ENCODE measurements at places on chromosomes 3 and 15. TPM values are rescaled to one million over a fixed set of nuclear protein-coding genes. Genes with fewer than 3 reads are reported as not detected.

- no peak for DNase-seq
These were observed 80.7 kb downstream of the AAGAB start for GRCh38 chr15:67173786-67174185.

GRCh38 chr15:33093222-33093621 lies 101.3 kb downstream of the FMN1 start:
- no peak for DNase-seq

GRCh38 chr15:67720556-67721175 lies 104.6 kb upstream of the SKOR1 start:
- no peak for DNase-seq

DNA sequence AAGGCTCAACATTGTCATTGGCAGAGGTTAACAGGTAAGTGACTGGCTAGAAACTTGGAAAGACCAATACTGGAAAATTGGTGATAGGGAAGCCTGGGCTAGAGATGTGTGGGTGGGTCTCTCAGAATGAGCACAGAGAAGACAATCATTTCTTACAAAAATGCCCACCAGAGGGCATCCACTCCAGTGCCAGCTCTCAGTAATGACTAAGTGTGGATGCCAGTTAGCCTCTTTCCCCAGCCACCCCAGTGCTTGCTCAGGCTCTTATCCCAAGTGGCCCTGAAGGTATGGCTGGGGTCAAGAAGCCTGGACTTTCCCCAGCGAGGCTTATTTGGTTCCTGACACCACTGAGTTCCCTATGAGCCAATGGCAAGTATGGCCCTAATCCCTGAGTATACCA lies 115.9 kb upstream of the ST8SIA2 start:
- no peak for DNase-seq

GRCh38 chr3:114884213-114884923 lies 262.7 kb downstream of the ZBTB20 start:
- no peak for DNase-seq

GRCh38 chr15:70976851-70977250 lies 84.2 kb downstream of the LRRC49 start:
- DNase-seq: no peak

DNA sequence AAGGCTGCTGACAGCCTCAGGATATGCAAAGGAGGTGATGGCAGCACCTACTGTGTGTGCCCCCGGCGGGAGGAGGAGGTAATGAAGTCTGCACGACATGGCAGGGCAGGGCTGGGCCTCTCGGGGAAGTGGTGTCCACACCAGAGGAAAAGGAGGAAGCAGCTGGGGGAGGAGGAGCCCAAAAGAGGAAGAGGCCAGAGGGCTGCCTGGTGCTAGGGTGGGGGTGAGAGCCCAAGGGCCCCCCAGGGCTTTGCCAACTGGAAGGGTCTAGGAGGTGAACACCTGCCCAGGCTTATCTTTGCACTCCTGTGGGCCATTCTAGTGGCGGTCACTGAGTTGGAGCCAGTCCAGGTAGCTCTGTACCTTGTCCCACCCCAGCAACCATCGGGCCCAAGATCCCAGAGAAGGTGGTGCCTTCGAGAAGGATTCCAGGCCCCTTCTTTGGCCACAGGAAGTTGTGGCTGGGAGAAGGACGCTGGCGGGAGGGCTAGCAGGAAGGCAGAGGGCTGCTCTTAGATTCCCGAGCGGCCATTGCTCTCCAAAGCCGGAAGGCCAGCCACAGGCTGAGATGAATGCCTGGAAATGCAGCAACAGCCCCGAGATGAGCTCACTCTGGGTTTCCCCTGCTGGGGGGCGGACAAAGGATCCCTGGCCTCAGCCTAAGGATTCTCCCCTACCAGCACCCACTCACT lies 7.0 kb downstream of the GNAI2 start:
- no peak for DNase-seq

GRCh38 chr15:89498574-89498906 lies 2.2 kb upstream of the RHCG start:
- DNase-seq: no peak

DNA sequence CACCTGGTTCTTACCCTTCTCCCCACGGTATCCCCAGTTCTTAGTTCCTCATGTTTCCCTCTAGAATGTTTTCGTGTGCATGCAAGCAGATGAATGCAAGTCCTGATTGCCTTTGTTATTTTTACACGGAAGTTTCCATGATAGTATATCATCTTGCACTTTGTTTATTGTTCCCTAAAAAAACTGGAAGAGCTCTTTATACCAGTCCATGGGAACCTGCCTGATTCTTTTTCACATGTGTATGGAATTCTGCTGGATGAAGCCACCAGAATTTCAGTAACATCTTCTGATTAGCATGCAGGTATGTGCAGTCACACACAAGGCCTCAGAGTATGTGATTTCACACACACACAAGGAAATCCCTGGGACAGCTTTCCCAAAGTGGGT lies 16.0 kb upstream of the LRRK1 start:
- no peak for DNase-seq

DNA sequence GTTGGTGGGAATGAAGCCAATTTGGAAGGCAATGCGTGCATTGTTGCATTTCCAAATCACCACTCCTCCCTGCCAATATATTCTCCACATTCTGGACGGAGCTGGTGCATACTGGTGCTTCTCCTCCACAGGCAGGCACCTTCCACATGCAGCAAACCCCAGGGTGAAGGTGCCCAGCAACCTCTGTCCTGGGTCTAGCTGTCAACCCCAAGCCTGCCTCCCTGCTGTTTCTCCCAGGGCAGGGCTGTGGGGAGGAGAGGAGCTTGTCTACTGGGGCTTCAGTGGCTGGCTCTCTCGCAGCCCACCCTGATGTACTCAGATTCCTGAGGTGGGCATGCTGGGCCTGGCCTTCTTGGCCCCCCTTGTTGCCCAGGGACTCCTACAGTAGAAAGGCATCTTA lies 20.1 kb downstream of the GASK1A start:
- DNase-seq: no peak

DNA sequence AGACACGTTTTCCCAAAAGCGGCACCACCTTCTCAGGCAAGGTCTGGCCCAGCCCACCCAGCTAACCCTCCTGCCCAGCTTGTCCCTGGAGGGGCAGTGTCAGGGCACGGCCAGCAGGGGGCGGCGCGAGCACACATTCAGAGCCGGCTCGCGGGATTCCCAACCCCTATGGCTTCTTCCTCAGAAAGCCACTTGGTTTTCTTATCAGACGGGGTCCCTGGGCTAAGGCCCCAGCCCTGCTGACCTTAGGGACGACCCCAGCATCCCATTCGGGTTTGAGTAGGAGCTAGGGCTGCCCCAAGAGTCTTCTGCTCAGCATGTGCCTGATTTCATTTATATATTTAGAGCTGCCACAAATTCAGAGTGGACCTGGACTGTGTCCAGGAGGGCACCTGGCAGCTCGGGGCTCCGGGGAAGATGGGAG lies 14.5 kb downstream of the RLBP1 start:
- peak; percentile 82 for DNase-seq

- DNase-seq: no peak
These were observed 185.6 kb upstream of the MRPL3 start for GRCh38 chr3:131688370-131688769.

DNA sequence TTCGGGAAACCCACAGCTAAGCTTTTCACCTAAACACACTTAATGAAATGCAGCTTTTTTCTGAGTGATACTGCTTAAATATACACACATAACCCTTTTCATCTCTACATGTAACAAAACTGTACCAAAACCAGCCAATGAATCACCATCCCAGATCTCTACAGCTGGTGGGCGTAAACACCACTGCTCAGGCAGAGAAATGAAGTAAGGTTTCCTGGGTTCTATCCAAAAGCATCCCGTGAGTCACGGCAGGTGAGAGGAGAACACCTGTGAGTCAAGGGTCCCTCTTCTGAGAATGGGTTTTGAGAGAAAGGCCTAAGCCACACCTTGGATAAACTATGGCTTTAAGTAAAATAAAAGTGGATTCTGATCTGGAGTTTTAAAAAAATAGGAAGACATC lies 2.6 kb downstream of the CLDN1 start:
- DNase-seq: no peak

DNA sequence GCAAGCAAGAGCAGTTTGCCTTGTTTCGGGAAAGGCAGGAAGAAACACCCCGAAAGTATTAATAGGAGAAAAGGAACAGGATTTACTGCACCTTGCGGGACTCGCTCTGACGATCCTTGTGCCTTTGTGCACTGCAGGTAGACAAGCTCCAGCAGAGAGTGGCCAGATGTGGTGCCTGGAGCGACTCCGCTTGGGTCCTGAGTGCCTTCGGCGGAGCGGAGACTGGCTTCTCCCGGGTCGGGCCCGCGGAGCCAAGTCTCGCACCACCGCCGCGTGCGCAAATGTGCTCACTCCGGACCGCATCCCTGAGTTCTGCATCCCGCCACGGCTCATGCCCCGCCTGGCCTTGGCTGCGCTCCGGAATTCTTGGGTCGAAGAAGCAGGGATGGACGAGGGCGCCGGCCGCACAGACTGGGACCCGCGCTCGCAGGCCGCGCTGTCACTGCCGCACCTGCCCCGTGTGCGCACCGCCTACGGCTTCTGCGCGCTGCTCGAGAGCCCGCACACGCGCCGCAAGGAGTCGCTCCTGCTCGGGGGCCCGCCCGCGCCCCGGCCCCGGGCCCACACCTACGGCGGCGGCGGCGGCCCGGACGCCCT lies 769 bp downstream of the C2CD4A start:
- peak; percentile 50 for DNase-seq

DNA sequence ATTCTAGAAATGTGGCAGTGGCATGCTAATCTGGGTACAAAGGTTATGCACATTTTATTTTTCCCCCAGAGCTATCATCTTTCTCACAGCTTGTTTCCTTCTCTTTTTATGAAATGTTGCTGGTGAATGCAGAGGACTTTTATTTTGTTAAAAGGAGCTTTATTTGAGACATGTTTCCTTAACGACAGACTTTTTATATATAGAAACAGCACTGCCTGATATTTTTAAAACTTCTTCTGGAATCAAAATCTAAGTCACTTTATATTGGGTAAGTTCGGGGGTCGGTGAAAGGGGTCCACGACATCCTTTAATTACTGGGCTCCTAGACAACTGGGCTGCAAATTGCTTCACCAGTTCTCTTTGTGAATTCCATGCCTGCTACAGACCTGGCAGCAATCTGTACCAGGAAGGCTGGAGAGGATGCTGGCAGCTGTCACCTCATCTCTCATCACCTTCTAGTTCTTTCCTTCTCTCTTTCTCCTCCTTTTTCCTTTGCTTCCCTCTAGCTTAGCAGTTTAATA lies 464.7 kb downstream of the PDCD6IP start:
- no peak for DNase-seq

DNA sequence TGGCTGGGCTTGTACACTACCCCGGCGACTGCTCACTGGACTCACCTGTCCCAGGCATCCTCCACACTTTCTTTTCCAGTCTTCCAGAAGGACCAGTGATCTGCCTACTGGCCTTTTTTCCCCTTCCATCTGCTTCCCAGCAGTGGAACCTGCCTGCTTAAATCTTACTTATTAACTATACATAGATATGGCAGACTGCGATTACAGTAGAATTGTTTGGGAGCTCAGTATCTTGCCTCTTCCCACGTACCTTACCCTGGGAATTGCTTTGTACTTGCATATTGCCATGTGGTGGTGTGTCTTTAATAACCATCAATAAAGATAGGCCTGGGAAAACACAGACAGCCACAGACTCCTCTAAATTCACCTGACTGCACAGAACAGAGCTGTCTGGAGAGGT lies 11.8 kb upstream of the HES1 start:
- no peak for DNase-seq

DNA sequence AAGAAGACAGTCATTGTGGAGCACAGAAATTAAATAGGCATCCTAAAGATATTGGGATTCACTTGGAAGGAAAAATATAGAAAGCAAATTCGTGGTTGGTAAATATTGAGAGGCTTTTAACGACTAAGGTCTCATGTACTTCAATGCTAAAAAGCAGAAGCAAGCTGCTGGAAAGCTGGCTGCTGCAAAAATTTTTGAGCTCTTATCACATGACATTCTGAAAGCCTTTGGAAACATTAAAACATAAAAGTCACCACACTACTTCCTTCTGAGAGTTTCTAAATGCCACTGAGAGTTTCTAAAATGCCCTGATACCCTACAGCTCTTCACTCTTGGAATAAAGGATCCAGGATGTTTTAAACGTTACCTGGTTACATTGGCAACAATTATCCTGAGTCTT lies 39.0 kb upstream of the CBLB start:
- DNase-seq: no peak

DNA sequence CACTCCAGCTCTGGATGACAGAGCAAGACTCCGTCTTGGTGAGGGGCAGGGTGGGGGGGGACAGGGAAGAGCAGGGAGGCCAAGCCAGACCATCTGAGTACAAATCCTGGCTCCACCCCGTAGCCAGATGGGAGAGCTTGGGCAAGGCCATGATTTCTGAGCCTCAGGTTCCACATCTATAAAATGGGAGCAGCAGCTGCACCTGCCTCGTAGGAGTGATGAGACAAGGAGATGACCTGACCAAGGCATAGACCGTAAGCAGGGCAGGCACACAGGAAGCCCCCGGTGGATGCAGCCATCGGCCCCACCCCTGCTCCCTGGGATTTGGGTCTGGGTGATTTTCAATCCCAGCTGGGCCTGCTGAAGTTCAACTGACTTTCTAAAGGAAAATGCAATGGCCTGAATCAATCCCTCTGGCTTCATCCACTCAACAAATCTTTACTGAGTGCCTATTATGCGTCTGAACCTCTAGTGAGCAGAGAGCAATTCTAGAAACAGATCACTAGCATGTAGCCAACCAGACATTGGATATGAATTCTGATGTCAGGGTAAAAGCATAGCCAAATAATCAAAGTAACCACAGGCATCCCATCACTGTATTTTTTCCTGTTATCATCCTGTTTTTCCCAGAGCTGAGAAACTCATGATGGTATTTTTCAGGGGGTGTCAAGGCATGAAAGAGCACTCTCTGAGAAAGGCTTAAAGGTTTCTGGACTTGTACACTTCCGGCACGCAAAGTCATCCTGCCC lies 141.2 kb downstream of the NUP210 start:
- no peak for DNase-seq

- no peak for DNase-seq
These were observed 53.2 kb downstream of the C3orf20 start for GRCh38 chr3:14728113-14728512.

GRCh38 chr3:100737334-100737733 lies 28.0 kb downstream of the TFG start:
- DNase-seq: no peak

DNA sequence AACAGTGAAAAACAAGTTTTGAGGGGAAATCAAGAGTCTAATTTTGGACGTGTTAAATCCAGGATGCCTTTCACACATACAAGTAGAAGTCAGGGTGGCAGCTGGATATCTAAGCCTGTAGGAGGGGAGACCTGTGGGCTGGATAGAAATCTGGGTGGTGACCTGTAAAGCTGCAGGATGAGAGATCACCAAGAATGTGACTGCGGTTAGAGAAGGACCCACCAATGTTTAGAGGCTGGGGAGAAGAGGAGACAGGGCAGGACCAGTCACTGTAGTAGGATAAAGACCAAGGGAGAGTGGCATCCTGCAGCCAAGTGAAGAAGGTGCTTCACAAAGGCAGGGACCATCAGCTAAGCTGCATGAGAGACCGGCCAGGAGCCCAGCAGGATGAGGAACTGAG lies 36.2 kb downstream of the MRAS start:
- no peak for DNase-seq

GRCh38 chr15:60134609-60135008 lies 130.5 kb downstream of the FOXB1 start:
- DNase-seq: no peak

DLL4 gene
- total RNA-seq: 0.11 TPM

PP2D1 gene
- not detected for total RNA-seq

CDC25A gene
- total RNA-seq: 14.7 TPM

CEMIP gene
- total RNA-seq: not detected

SPTBN5 gene
- total RNA-seq: 1.6 TPM

IL17RB gene
- 0.42 TPM for total RNA-seq

FANCD2OS gene
- total RNA-seq: not detected

SLC7A14 gene
- total RNA-seq: not detected

CHRNA5 gene
- total RNA-seq: 1.2 TPM

PPIB gene
- total RNA-seq: 225 TPM

GALNT15 gene
- not detected for total RNA-seq

TMOD2 gene
- 16.0 TPM for total RNA-seq

ADIPOQ gene
- not detected for total RNA-seq
